Temporal lobe (tissue), 4 donors: ENCODE measurements at places on chromosomes 11 and 22. TPM values are rescaled to one million over a fixed set of nuclear protein-coding genes. Genes with fewer than 3 reads are reported as not detected.

The ARHGAP32 gene
- 77.4 TPM for total RNA-seq

The SCGB1D4 gene
- not detected for total RNA-seq

The ZBED4 gene
- 19.9 TPM for total RNA-seq

The GRAMD1B gene
- 41.8 TPM for total RNA-seq

The NXPE4 gene
- not detected for total RNA-seq

The SPON1 gene
- total RNA-seq = 36.4 TPM

The UBQLNL gene
- total RNA-seq = under 0.01 TPM

The SLC17A6 gene
- 6.1 TPM for total RNA-seq

The SHANK3 gene
- total RNA-seq = 5.9 TPM

The FGF19 gene
- total RNA-seq = not detected

The MS4A5 gene
- total RNA-seq = not detected

The CCDC157 gene
- total RNA-seq = 3.4 TPM

The P2RY6 gene
- under 0.01 TPM for total RNA-seq

The APOL4 gene
- total RNA-seq = 9.3 TPM

The ARHGAP42 gene
- 7.4 TPM for total RNA-seq

The EMID1 gene
- total RNA-seq = 37.9 TPM

The YPEL1 gene
- total RNA-seq = 73.5 TPM

The CASP1 gene
- total RNA-seq = 1.5 TPM

The PHLDB1 gene
- total RNA-seq = 57.0 TPM
